NCI-H69 (cell line): ENCODE measurements at places on chromosomes 6 and 20.
A peak's percentile ranks its signal among the peaks of the same experiment; 100 is the strongest.

- DNase-seq, result peak; percentile 65
These were observed 18.8 kb upstream of the BTN3A3 start for GRCh38 chr6:26421259-26422144.

DNA sequence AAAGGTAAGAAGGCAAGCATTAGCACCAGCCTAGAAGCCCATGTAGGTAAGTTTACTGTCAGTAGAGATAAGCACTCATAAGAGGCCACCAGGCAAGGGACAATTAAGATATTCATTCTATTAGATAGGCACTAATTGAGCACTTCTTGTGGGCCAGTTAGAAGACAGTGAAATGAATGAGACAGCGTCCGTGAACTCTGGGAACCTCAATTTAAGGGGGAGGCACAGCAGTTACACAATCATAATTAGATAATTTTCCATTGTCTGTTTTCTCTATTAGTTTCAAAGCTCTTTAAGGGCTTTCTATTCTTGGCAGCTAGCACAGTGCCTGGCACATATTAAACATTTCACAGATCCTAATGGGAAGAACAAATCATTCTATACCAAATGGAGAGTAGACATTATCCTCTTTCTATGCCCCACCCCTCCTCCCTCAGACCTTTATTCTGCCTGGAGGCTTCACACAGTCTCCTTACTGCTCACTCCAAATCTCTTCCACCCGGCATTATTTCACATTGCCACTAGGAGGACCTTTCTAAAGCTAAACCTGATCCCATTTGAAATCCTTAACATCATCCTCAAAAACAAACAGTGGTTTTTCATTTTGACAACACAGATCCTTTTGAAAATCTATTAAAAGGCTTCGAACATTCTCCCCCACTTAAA is 529.6 kb downstream of the ADGRB3 start:
- peak; percentile 57 for DNase-seq

GRCh38 chr6:106730718-106731117 is 101.3 kb downstream of the QRSL1 start:
- no peak for DNase-seq

- peak; percentile 60 for DNase-seq
These were observed 4.1 kb downstream of the PLCB4 start for GRCh38 chr20:9072861-9073500.

GRCh38 chr6:15398633-15399275 is 152.9 kb downstream of the JARID2 start:
- DNase-seq, result no peak

- DNase-seq, result no peak
These were observed 257.8 kb downstream of the GMPR start for GRCh38 chr6:16496210-16496609.
